Activated CD8-positive, alpha-beta T cell treated with anti-CD3 and anti-CD28 coated beads for 36 hours (primary cell): ENCODE measurements at places on chromosomes 16 and 17.

DNA sequence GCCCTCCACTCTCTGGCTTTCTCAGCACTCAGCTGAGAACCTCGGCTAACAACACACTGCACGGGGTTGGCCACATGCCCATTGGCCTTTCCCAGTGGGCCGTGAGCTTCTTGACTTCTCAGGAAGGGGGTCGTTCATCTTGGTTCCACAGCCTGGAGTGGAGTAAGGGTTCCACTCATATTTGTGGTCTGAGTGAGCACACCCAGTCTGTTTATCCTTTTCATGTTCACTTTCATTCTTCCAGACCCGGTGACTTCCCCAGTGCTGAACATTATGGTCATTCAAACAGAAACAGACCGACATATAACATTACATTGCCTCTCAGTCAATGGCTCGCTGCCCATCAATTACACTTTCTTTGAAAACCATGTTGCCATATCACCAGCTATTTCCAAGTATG is 8.2 kb downstream of the MILR1 start:
- DNase-seq, result no peak

- no peak for DNase-seq
These were observed 271.8 kb upstream of the ZFHX3 start for GRCh38 chr16:73319737-73320136.

DNA sequence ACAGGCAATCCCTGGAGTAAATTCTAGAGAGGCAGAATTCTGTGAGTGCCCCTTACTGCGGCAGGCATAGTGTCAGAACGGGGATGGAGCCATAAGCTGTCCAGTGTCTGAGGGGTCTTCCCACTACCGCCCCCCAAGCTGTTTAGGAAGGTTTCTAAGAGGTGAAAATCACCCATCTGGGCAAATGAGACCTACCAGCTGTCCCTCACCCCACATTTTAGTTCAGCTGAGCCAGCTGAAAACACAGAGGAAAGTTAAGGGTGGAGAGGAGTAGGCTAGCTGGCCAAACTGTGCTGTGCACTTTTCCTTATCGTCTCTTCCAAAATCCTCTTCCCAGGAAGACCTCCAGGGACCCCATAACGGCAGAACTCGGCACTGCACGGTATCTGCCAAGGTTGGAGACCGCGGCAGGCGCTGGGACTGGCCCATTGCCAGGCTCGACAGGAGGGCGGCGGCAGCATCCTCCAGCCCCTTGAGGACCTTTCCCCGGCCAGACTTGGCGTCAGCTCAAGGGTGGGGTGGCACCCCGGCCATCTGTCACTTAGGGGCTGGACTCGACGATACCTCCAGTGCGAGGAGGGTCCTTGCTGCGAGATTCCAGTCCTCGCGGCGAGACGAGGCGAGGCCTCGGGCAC is 955 bp downstream of the ACLY start:
- peak; percentile 59 for DNase-seq

DNA sequence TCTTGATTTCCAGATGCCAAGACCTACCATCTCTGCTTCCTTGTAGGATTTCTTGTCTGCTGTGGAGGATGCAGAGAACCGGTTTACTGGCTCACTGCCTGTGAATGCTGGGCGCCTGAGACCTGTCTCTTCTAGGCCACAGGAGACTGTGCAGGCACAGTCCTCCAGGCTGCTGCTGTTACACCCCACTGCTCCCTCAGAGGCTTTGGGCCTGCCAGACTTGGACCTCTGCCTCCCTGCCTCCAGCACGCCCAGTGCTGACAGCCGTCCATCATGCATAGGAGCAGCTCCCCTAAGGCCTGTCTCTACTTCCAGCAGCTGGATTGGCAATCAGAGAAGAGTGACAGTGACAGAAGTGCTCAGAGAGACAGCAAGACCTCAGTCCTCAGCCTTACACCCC is 6.1 kb downstream of the HROB start:
- no peak for DNase-seq

DNA sequence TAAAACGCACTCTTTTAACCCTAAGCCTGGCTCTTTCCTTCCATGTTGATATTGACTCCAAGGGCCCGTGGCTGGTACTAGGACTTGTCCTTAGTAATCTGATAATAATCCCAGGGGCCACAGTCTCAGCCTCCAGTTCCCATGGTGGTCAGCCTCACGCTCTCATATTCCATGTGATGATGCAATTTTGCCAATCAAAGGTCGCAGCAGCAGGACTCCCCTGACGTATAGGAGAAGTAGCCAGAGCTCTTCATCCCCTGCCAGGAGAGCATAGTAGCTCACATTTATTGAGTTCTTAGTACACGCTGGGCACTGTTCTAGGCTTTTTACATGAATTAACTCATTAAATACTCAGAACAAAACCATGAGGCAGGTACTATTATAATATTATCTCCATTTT is 42.4 kb downstream of the CD300LF start:
- no peak for DNase-seq

DNA sequence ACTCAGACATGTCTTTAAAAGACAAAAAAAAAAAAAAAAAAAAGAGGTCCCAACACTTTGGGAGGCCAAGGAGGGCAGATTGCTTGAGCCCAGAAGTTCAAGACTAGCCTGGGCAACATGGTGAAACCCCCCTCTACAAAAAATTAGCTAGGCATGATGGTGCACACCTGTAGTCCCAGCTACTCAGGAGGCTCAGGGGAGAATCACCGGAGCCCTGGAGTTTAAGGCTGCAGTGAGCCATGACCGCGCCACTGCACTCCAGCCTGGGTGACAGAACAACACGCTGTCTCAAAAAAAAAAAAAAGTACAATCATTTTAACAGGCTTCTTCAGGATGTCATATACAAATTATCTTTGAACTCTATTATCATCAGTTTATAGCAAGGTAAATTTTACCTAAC is 22.0 kb downstream of the C16orf87 start:
- no peak for DNase-seq

DNA sequence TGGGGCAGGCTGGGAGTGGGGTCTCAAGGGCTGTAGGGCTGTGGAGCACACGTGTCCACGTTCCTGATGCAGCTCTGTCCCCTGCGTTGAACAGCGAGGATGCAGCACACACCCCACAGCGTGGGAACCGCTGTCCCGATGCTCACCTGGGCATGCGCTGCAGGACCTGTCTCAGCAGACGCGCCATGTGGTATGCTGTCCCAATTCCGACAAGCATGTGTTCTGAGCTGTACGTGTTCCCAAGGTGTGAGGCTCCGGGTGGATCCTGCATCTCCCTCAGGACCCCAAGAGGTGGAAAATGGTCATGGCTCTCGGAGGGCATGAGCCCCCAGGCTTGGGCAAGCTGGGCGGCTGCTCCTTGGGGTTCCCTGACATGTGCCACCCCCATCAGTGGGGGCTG is 34.2 kb downstream of the ENGASE start:
- DNase-seq, result no peak

DNA sequence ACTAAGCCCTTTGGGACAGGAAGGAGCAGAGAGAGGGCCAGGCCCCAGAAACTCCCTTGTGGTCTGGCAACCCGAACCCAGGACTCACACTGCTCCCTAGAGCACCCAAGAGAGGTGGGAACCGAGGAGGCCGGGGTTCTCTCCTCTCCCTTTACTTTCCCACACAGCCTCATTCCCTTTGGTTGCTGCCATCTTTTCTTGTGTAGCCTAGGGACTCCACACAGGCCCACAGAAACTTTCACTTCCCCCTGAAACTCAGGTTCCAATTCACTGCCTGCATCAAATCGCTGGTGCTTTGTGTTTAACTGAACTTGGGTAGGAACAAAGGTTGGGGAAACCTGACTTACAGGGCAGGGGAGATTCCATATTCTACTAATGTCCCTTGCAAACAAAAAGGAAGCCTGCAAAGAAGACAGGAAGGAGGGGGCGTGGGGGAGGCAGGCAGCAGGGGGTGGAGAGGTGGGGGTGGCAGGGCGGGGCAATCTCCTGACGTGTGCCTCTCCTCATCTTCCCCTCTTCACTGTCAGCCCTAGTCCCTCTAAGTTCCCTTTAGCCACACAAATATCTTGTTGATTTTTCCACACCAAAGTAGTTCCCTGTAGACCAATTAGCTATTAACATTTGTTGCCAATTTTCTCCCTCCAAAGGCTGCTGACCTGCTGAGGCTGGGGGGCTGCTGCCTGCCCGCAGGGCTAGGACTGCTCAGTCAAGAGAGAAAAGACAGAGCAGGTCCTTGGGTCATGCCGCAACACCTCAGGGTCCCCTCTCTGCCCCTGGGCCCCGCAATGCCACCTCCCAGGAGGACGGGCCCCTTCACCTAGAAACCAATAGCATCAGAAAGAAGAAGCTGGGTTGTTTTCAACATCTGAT is 8.0 kb downstream of the ST3GAL2 start:
- peak; percentile 76 for DNase-seq

DNA sequence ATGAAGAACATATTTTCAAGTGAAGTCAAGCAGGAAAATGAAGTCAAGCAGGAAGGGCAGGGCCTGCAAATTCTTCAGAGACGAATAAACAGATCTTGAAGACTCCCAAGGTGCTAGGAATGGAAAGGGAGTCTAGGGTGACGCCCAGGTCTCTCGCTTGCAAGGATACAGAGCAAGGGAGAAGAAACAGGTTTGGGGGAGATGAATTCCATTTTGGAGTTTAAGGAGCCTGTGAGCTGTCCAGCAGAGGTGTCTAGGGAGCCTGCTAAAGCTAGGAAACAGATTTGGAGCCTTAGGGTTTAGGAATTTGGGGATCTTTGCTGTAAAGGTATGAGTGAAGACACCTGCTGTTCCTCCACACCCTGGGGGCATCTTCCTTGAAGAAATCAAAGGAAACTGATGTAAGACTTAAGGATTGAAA is 2.0 kb upstream of the UNKL start:
- no peak for DNase-seq

DNA sequence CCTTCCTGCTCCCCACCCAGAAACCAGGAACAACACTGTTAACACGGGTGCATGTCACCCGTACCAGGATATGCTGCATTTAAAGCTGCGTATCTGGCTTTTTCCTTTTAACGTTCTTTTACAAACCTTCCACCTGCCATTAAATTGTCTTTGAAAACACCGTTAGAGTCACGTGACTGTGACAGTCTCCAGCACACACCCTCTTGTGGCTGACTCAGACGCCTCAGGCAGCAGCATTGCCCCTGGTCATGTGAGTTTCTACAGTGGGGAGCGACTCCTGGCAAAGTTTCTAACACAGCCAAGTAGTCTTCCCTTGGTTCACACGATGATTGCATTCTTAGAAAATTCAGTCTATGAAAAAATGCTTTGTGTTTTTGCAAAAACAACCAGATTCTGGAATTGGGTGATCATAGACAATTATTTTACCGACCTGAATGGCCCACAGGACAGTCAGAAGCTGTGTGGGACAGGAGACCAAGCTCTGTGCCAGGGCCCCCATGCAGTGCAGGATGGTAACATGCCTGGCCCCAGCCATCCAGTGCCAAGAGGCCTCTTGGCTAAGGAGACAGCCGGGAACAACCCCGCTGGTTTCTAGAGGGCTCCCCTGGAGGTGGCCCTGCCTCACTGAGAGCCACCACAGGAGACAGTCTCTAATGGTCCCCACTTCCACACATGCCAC is 199.1 kb downstream of the KATNIP start:
- DNase-seq, result peak; percentile 48

- peak; percentile 50 for DNase-seq
These were observed 22.5 kb downstream of the DNAI2 start for GRCh38 chr17:74296548-74296936.

GRCh38 chr16:24829153-24829552 is 16.6 kb upstream of the SLC5A11 start:
- no peak for DNase-seq

GRCh38 chr17:40124279-40125141 is 2.7 kb downstream of the MSL1 start:
- DNase-seq, result no peak

- DNase-seq, result no peak
These were observed 11.3 kb downstream of the RFFL start for GRCh38 chr17:35052241-35052610.

GRCh38 chr16:50928065-50928464 is 186.2 kb downstream of the CYLD start:
- no peak for DNase-seq

GRCh38 chr16:49312389-49312985 is 30.8 kb upstream of the CBLN1 start:
- no peak for DNase-seq
